ENCODE measurements at places on chromosomes 3 and 15.

DNA sequence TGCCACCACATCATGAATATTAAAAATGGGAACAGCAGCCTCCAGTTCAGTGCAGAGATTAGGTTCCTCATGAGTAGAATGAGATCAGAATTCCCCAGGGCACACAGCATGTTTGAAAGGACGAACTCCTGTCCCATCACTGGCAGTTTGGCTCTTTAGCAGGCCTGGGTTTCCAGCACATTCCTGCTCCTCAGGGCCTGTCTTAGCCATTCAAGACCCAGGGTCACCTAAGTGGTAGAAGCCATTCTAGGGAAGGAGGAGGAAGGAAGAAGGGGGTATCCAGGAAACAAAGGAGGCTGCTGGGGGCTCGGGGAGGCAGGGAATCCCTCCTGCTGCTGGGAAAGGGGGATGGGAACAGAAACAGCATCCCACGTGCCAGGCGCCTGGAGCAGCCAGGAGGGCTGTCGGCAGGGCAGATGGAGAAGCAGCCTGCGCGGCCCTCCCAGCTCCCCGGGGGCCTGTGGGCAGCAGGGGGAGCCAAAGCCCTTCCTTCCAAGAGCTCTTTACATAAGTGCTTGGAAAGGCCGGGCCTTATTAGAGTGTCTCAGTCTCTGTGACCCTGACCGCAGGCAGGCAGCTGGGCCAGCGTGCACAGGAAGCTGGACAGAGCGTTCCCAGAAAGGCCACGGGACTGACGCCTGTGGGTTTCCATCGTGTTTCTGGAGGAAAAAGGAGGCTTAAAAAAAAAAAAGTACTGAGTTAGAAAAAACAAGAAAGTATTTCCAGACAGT lies 24.7 kb downstream of the LOXL1 start:
- peak; percentile 82 for DNase-seq

DNA sequence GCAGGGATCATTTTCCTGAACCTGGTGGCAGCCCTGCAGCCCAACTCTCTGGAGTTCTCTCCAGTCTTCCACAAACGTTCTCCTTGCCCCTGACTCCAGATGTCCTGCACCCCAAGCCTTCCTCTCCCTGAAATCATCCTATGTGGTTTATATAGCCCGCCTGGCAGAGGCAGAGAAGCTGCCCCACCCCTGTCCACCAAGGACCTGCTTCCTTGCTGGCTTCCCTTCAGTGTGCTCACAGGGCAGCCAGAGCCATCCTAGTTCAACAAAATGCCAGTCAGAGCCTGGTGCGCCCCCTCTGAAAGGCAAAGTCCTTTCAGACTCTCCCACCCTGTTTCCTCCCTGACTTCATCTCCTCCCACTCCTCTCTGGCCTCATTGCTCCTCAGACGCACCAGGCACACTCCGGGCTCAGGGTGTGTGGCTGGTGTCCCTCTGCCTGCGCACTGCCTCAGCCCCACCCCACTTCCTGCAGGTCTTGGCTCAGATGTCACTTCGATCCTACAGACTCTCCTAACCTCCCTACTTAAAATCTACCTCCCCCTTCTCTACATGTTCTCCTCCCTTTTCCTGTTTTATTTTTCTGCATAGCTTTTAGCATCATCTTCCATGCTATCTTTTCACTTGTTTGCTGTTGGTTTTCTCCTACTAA lies 5.9 kb downstream of the KBTBD13 start:
- DNase-seq: peak; percentile 46

- peak; percentile 71 for DNase-seq
Measured at GRCh38 chr15:99213187-99213811, 36.1 kb downstream of the TTC23 start.

GRCh38 chr15:71743861-71744382 lies 66.4 kb upstream of the NR2E3 start:
- DNase-seq: peak; percentile 67

DNA sequence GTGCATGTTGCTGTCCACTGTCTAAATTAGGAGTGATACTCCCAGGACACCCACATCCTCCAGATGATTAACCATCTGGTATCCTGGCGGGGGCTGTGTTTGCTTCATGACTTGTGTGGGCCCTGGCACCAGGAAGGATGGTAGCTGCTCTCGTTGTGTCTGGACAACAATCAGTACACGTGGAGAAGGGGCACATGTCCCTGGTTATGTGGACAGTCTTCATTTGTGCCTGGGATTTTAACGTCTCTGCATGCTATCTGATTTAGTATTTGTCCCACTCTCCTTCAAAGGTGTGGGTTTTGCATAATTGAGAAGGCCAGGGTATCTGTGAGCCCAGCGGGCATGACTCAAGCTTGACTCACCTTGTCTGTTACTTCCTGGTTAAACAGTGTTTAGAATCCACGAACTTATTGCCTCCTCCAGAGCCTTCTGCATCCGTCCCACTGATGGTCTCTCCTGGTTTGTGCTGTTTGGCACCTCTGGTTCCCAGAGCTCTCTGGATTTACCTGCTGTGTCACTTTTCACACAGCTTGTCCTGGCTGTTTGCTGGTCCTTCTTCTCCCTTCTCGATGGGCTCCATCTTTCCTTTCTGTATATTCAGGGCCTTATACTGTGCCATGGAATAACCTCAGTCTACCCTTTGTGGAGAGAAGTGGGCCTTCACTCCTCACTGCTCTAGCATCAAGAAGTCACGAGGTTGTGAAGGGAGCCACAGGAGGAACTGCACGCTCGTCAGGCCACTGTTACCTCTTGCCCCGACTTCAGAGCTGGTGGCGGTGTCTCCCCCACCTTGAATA lies 32.5 kb downstream of the ARNT2 start:
- peak; percentile 12 for DNase-seq

DNA sequence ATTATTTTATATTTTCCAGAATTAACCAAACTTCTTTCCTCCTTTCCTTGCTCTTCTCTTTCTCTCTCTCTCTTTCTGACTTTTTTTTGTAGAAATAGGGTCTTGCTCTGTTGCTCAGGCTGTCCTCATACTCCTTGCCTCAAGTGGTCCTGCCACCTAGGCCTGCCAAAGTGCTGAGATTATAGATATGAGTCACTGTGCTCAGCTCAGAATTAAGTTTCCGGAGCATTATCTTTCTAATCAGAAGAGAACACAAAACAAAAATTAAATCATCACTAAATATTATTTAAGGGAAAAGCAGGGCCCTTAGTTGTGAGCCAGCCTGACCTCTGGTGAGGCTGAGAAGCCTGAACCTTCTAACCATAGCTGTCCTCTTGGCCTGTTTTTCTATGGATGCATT lies 168.2 kb downstream of the SOX2 start:
- DNase-seq: no peak

- no peak for DNase-seq
Measured at GRCh38 chr3:33579840-33580239, 138.2 kb downstream of the CLASP2 start.
